ENCODE measurements at places on chromosomes 6 and 20.

DNA sequence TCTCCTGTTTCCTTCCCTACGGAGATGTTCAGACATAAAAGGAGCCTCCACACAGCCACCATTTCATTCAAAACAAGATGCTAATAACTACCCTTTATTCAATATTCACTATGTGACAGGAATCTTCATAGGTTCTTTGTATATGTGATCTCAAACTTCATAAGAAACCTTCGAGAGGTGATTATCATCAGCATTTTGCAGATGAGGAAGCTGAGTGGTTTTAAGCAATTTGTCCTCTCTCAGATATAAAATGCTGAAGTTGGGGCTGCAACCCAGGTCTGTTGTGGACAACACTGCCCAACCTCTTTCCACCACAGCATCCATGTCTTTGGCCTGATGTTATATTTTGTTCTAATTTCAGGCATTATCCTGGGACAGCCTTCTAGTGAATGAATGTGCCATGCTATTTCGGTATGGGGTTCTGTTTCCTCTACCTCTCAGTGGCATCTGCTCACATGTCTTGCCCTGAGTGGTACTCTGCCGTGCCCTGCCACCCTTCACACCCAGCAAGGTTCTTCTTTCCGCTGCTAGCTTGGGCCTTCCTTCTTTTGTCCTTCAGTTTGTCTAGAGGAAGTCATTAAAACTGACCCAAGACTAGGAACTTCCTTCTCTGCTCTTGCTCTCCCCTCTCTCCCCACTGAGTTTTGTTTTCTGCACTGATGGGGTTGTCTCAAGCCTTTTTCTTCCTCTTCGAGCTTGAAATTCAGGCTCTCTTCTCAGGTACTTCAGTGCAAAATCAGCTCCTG is 300.9 kb upstream of the PRDM1 start:
- DNase-seq: no peak

- DNase-seq: no peak
These were observed 50.9 kb downstream of the TMEM242 start for GRCh38 chr6:157272372-157272771.

DNA sequence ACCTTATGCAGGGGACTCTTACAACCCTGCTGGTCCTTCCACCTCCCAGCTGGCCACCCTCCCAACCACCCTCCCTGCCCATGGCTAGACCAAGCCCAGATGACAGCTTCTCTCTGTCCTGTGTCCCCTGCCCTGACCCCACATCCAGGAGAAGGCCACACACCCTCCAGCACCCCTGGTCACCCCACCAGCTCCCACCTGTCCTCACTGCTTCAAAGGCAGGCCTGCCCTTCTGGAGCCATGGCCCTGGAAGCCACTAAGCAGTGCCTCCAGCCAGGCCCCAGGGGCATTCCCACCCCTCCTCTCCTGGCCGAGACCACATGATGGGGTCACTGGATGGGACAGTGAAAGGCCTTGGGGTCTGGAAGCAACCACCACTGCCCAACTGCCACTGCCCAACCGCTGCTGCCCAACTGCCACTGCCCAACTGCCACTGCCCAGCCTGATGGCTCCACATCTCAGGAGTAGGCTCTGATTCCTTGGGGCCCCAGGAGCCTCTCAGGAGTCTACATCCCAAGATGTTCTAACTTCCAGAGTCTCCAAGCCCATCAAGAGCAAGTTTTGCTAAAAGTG is 30.5 kb downstream of the UBD start:
- no peak for DNase-seq

GRCh38 chr6:345747-346385 is 45.7 kb upstream of the IRF4 start:
- no peak for DNase-seq

- DNase-seq: no peak
These were observed 117.9 kb upstream of the THBS2 start for GRCh38 chr6:169371344-169372127.

DNA sequence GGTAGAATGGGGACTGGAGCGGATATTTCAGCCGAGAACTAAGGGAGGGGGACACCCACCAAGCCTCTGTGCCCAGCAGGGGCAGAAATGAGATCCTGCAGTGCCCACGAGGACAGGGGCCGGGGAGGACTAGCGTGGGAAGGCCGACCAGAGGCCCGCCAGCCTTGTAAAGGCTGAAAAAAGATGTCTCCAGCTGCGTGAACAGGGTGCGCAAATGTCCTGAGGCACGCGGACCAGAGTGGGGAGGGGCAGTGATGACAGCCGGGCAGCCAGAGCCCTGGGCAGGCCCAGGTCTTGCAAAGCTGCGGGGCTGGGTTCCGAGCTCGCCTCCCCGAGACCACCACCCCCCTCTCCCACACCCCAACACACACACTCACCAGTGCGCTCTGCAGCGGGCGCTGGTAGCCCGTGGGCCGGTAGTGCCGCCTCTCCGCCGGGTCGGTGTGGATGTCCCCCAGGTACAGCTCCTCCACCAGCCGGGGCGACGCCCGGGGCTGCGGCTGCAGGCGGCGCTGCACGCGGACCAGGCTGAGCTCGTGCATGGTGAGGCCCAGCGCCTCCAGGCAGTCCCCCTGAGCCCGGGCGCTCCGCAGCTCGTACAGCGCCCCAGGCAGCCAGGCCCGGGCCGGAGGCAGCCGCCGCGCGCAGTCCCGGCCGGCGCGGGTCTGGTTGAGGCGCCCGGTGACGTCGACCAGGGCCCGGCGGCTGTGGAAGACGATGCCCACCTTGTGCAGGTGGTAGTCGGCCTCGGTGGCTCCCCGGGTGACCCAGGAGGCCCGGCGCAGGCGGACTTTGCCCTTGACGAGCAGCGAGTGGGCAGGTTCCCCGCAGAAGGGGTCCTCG is 48.2 kb downstream of the APCDD1L start:
- no peak for DNase-seq

DNA sequence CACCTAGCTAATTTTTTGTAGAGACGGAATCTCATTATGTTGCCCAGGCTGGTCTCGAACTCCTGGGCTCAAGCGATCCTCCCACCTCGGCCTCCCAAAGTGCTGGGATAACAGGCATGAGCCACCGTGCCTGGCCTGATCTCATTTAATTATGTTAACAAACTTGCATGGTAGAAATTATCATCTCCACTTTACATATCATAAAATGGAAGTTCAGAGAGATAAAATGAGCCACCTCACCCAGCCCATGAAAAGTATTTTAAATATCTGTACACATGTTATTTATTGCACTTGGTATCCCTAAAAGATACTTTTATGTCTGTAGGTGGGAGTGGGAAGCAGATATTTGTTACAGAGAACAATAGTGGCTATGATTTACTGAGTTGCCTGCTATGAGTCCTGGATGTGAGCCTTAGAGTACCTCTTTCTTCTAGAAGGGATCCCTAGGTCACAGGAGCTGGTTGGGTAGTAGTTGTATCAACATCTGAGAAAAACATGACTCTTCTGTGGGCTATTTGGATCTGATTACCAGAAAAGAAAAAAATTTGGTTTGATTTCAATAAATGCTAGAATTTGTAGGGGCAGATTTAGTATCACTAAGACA is 52.4 kb upstream of the EIF2S2 start:
- no peak for DNase-seq

GRCh38 chr20:37475252-37475651 is 45.8 kb upstream of the NNAT start:
- DNase-seq: no peak

DNA sequence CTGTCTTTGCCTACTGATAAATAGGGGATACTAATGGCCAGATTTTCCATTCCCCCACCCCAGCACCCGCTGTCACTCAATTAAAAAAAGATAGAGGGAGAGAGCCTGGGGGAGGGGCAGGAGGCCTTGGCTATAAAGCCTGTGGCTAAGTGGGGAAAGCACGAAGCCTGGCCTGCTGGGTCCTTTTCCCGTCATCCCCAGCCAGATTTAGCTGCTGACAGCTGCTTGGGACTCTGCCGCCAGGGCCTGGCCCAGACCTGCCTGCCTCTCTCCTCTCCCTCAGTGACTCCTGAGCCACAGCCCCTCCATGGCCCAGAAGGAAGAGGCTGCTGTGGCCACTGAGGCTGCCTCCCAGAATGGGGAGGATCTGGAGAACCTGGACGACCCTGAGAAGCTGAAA is at the start of gene APOBEC2:
Gene APOBEC2 (plus strand): TSS at position 162 of the 400 bp plus-strand sequence. CDS start 146 bp downstream, at position 308.
- DNase-seq: no peak

- DNase-seq: peak; percentile 86
These were observed 146.8 kb downstream of the SH3BGRL2 start for GRCh38 chr6:79777713-79778579.

GRCh38 chr20:53884859-53885541 is 185.4 kb downstream of the BCAS1 start:
- no peak for DNase-seq
